ENCODE measurements at places on chromosomes 11 and 22.

DNA sequence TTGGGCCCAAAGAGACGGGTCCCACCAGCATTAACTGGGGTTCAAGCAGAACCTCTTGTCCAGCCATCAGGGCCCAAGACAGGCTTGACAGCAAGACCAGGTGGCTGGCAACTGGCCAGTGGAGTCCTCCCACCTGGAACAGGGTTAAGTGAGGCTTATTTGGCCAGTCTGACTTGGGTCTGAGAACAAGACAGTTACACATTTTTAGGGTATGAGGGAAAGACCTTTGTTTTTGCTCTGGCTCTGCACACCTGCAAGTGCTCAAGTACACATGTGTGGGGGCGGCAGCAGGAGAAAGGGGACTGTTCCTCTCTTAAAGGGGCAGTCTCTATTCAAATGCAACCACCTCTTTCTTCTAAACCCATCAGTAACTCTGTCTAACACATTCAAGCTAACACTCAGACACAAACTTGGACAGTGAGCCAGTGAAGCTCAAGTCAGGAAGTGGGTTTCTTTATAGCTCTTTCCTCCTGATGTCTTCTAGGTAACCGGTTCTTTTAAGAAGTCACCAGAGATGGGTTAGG is 116.2 kb downstream of the ETS1 start:
- DNase-seq = peak; percentile 80

DNA sequence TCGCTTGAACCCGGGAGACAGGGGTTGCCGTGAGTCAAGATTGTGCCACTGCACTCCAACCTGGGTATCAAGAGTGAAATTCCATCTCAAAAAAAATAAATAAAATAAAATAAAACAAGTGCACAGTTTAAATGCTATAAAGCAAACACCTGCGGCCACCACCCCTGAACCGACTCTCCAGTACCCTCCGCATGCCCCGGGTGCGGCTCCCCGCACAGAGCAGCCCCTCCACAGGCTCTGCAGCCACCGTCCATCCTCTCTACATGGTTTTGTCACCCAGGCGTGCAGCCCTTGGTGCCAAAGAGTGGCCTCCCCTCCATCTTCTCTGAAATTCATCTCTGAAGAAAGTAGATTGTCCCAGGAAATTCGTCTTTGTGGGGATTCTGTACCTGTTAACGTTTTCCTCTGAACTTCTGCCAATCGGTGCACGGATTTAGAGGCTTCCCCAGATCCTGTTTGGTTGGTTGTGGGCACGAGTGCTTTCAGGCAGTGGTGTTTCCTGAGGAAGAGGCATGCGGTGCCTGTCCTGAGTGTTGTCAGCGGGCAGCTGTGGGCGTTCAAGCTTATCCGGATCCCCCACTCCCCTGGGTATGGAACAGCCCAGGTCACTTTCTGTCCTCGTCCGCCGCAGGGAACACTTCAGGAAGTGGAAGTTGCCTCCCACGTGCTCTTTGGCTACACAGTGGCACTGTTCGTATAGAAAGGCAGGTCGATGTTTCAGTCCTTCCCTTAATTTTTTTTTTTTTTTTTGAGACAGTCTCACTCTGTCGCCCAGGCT is 4.1 kb downstream of the MIOX start:
- DNase-seq = no peak

DNA sequence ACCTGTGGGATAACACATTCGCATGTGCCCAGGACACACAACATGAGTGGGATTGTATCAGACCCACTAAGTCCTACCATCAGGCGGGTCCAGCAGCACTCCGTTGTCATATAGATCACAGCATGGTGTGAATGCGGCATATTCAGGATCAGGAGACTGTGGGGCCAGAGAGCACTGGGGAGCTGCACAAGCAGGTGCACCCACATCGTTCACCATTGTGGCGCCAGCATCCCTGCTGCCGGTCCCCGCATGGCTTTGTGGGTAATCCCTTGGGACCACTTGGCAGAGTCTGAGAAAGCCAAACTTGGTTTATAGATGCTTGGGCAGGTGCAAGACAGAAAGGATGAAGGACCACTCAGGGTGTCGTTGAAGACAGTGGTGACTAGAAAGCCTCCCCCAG is 201.6 kb upstream of the B3GAT1 start:
- no peak for DNase-seq

GRCh38 chr11:85663080-85663752 is 1.7 kb downstream of the CREBZF start:
- DNase-seq = peak; percentile 52

DNA sequence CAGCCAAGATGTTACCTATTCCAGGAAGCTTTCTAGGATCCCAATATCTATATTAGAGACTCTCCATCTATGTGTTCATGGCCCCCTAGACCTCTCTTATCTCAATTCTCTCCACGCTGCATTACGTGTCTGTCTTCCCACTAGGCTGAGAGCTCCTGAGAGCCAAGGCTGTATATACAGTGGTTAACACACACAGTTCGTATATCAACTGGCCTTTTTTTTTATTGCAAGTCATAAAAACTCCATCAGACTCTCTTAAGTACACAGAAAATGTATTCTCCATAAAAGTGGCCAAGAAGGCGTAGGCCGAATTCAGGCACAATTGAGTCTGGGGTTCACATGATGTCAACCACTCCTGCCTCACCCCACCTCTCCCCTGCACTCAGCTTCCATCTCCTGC is 115.9 kb downstream of the TRIM29 start:
- DNase-seq = no peak

- DNase-seq = no peak
Measured at GRCh38 chr11:34916843-34917770, 689 bp downstream of the PDHX start.

All from activated CD4-positive, alpha-beta T cell treated with anti-CD3 and anti-CD28 coated beads, Interleukin-10, Interleukin-2, amounts not matched to agents 100 ng/mL and 50 ng/mL, durations not matched to agents 16 hours and 8 hours (primary cell).